ELF-1 (cell line): ENCODE measurements at places on chromosomes 2 and 18.

DNA sequence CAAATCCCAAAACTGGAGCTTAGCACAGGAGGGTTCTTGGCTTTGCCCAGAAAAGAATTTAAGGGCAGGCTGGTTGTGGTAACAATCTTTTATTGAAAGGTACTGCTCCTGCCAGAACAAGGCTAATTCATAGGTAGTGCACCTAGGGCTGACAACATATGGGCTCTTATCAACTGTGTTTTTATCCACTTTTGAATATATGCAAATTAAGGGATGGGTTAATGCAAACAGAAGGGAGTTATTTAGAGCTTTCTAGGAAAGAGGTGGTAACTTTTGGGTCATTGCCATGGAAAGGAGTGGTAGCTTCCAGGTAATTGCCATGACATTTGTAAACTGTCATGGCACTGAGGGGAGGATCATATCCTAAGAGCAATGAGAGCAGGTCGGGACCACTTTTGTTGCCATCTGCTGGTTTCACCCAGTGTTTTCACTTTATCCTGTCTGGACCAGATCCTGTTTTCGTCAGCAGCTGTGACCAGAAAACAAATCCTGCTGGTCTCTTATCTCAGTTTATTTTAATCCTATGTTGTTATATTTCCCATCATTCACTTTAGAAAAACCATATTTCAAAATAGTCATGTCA lies 981 bp downstream of the C2orf66 start:
- DNase-seq = no peak

- DNase-seq = no peak
Measured at GRCh38 chr2:224347176-224348051, 54.5 kb downstream of the FAM124B start.

GRCh38 chr2:177606636-177607035 lies 214.1 kb downstream of the AGPS start:
- no peak for DNase-seq

DNA sequence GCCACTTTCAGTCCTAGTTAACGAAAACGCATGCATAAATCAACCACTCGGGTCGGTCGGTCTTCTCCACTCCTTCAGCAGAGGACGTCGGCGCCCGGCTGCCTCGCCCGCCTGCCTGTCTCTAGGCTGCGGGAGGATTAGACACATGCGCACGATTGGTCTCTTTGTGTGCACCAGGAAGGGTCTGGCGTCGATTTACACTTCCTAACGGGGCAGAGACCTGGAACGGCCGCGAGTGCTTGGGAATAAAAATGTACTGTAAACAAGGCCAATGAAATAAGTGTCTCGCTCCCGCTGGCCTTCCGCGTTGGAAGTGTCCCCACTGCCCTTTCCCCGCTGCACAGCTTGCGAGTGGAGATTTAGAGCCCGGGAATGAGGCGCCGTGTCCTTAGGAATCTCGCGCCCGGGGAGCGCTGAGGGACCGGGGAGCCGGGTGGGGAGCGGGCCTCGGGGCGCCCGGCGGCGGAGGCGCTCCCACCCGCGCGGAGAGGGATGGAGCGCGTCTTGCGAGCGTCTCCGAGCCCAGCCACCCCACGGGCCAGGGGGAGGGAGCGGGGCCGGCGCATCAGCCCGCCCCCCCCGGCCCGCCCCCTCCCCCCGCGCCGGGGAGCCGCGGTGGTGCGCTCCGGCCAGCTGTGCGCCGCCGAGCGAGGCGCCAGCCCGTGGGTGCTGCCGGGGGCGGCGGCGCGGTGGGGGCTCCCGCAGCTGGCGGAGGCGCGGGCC lies at the start of gene DOK6:
Gene DOK6, plus strand, starts transcription at position 636 of the 723 bp plus-strand sequence.
- peak; percentile 89 for DNase-seq

- no peak for DNase-seq
Measured at GRCh38 chr2:237020090-237020489, 65.6 kb upstream of the COPS8 start.

DNA sequence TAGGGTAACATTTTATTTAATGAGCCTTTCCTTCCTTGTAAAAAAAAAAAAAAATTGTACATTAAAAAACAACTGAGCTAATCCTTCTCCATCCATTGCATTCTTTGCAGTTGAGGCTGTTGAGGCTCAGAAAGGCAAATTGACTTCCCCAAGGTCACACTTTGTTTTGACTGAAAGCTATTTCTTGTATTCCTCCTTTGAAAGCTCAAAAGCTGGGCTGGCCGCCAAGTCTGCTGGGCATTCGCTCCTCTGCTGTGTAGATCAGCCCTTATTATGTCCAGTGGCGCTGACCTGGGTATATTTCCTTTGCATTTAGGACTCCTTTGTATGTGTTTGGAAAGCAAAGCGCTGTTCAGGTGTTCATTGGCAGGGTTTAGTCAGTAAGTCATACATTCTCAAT lies 44.0 kb downstream of the SGPP2 start:
- DNase-seq = no peak

DNA sequence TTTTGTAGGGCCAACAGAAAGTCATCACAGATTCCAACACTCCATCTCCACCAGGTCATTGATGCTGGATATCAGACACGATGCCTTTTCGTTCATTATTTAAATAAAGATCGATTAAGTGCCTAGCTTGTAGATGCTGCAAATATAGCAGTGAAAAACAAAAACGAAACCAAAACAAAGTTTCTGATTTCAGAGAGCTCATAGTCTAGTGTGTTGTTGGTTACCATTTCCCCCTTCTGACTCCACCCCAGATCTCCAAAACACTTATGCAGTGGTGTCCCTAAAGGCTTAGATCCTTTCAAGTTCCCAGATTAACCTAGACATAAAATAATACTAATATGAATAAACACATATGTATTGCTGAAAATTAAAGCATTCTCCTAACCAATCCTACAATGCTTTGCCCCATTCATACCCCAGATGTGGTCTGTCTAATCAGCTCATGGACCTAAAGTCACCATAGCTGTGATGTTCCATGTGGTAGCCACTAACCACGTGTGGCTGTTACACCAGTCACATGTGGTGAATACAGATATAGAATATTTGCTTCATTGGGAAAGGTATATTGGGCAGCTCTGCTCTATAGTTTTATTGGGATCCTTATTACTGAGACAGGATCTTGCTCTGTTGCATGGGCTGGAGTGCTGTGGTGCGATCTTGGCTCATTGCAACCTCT lies 787.2 kb downstream of the TDRD15 start:
- DNase-seq = no peak

DNA sequence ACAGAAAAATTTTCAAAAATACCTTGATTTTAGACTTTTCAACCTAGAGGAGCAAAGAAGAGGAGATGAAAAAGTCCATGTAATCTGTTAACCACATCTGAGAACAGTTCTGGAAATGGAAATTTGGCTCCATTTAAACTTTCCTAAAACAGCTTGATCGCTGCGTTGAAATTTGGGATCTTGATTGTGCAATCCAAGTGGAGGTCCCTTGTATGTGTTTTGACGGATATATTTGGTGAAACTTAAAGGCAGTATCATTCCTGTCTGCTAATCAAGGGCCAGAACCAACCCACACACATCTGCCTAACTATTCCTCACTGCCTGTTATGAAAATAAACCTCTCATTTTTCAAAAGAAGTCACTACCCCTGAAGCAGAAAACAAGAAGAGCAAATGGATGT lies 46.6 kb downstream of the SPATS2L start:
- DNase-seq = no peak

- no peak for DNase-seq
Measured at GRCh38 chr2:229835596-229836283, 86.1 kb downstream of the TRIP12 start.

- peak; percentile 90 for DNase-seq
Measured at GRCh38 chr2:180980106-180980942, at the start of gene UBE2E3. Gene UBE2E3 (plus strand): TSS chr2:180980605. CDS start chr2:180982043, 1,438 bp downstream.

- no peak for DNase-seq
Measured at GRCh38 chr18:69889009-69889408, 58.7 kb downstream of the CD226 start.

DNA sequence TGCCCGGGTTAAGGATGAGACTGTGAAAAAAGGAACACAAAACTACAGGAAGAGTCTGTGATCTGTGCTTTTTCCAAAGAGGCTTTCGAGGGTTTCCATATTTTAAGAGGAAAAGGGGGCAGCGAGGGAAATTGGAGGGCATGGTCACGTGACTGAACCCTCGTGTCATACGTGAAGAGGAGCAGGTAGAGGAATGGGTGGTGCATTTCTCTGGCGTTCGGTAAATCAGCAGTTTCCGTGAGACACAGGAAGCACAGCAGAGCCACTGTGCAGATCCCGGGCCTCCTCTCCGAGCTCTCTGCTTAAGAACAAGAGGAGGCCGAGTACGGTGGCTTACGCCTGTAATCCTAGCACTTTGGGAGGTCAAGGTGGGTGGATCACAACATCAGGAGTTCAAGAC lies 219.7 kb downstream of the NDUFA10 start:
- DNase-seq = no peak

- no peak for DNase-seq
Measured at GRCh38 chr18:33469699-33470098, 29.2 kb upstream of the CCDC178 start.

GRCh38 chr2:33606100-33606499 lies 7.0 kb upstream of the FAM98A start:
- no peak for DNase-seq

DNA sequence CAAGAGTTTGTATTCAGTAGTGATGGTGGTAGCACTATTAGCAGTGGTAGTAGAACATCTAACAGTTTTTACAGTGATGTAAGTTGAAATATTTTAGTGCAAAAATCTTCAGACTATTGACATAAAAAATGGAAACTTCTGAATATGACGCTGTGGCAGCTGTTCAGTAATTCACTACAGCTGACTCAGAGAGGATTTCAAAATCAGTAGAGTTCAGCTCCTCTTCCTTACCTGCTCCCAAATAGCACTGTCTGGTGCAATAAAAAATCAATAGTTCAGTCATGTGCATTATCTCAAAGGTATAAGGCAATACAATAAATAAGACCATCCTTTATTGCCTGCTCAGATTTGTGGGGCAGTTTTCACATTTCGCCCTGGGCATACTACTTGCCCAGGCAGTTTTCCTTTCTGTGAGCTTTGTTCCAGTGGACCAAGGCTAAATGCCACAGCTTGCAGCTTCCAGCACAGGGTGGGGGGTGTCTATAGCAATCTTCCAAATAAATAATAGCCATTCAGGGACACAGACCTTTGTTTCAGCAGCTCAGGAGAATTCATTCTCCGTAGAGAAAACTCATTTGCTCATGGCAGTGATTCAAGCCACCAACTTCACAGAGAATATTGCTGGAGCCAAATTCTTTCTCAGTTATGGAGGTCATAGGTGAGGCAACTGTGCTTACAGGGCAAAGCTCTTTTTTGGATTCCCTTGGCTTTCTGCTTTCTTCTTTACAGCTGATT lies 33.9 kb upstream of the GORASP2 start:
- DNase-seq = no peak

GRCh38 chr2:5587766-5588165 lies 104.4 kb upstream of the SOX11 start:
- no peak for DNase-seq

DNA sequence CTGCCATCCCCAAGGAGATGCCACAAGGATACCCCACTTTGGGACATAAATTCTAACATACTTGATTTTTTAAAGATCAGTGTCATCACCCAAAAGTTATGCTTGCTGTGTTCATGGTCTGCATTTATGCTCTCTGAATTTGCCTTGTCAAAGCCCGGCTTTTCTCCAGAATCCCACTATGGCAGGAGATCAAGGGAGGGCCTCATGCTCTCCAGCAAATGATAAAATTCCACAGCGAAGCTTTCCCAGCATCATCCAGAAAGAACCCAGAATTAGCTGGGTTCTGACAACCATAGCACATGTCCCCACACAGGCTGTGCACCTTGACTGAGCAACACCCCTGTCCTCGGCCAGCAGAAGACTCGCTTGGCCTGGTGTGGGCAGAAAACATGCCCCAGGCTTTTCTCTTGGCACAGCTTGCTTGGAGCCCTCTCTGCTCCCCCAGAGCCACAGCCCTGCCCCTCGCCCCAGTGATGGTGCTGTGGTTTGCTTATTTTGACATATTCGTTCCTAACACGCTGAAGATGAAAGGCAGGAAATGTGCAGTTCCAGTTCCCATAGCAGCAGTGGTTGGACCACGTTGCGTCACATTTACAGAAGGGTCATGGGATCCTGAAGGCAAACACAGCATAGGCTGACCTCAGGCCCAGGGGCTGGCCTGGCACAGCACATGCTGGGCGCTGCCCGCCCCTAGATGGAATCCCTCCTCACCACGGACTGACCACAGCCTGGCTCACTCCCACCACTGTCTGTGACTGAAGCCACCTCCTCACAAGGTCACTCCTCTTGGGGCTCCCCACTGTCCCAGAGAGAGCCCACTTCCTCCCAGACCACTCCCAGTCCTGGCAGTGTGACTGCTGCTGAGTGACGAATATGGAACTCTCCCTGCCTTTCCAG lies 14.1 kb upstream of the CHRNA1 start:
- DNase-seq = no peak

DNA sequence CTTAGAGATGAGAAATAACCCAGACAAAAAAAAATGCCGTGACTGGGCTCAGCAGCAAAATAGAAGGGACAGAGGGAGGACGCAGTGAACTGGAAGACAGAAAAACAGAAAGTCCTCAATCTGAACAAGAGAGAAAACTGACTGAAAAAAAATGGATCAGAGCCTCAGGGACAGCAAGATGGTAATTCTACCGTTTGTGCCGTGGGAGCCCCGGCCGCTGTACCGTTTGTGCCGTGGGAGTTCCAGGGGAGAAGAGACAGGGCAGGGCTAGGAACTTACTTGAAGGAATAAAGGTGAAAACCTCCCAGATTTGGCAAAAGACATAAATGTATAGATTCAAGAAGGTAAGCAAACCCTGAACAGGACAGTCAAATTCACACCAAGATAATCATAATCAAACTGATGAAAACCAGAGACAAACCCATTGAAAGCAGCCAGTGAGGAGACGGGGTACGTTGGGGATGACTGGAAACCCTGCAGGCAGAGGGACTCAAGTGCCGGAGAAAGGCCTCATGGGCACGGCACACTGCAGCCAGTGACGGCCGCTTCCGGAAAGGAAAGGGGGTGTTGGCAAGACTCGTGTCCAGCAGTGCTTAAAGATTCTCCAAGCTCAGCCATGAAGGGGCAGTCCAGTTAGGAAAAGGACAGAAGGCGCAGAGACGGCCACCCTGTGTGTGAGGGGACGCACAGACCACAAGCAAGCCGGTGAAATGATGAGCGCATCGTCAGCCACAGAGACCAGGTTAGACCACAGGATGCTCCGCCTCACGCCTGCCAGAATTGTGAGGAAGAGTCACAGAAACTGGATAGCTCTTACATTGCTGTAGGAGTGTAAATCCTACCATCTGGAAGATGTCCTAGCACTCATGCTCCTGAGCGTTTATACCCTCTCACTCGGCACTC lies 40.0 kb upstream of the NFATC1 start:
- DNase-seq = no peak

DNA sequence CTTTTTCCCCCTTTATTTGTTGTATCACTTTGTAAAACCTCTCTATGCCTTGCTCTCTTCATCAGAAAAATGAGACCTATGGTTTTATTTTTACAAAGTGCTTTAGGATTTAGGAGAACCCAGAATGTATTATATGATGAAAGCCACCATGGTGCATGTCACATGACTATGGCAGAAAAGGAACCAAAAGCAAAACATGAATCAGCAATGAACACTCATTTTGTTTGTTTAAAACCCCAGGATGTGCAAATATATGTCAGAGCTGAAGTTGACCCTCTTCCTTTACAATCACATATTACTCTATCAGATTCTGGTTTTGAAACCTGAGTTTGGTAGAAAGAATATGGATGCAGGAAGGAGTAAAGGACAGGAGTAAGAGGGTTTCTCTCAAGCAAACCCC lies 70.0 kb downstream of the FIGN start:
- no peak for DNase-seq

GRCh38 chr18:24669502-24669901 lies 209.1 kb downstream of the HRH4 start:
- DNase-seq = no peak

- DNase-seq = no peak
Measured at GRCh38 chr18:58792086-58792485, 72.6 kb upstream of the ZNF532 start.
